ENCODE measurements at places on chromosomes 12 and 14.

GRCh38 chr12:132243596-132244310, 85.6 kb downstream of the GALNT9 start:
- DNase-seq: no peak

- DNase-seq: no peak
These were observed 53.6 kb downstream of the R3HDM2 start for GRCh38 chr12:57377103-57377840.

GRCh38 chr14:91061056-91061887, 831 bp upstream of the RPS6KA5 start:
- peak; percentile 26 for DNase-seq

- no peak for DNase-seq
These were observed 26.8 kb upstream of the BDKRB2 start for GRCh38 chr14:96177766-96178375.
